GM23248 (cell line): ENCODE measurements at places on chromosomes 13 and 19. TPM values are rescaled to one million over a fixed set of nuclear protein-coding genes. Genes with fewer than 3 reads are reported as not detected.

The ZNF90 gene
- total RNA-seq, result 1.8 and 3.0 TPM in 2 replicates

The ZNF432 gene
- 4.8 and 10.4 TPM in 2 replicates for total RNA-seq

DNA sequence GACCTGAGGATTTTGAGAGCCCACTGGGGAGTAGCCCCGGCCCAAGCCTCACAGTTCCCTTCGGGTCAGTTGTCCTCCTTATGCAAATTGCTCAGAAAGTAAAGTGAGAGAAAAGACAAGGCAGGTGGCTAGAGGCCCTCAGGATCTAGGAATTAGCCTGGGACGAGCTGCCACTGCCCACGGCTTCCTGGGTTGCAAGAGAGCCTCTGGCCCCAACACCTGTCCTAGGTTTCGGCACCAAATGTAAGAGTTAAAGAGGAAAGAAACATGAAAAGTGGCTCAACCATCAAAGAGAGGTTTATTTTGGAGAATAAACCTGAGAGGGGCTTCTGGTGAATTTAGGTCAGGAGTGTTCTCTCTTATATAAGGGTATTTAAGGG lies 25.6 kb downstream of the TMEM255B start:
- DNase-seq, result no peak
- no peaks in the 10 kb centered on the region for H3K36me3 ChIP-seq
- H3K4me1 ChIP-seq, result peaks cover 13% of the 10 kb centered on the region
- no peak overlapping the region for H3K4me3 ChIP-seq

DNA sequence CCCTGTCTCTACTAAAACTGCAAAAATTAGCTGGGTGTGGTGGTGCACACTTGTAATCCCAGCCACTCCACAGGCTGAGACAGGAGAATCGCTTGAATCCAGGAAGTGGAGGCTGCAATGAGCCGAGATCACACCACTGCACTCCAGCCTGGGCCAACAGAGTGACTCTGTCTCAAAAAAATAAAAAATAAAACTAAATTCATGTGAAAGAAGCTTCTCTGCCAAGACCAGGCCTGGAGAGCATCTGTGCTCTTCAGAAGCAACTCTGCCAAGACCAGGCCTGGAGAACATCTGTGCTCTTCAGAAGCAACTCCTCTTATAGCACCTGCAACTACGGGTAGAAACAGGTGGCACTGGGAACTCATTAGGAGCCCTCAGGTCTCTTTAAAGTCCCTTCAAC lies 37.7 kb downstream of the CRYL1 start:
- DNase-seq, result no peak
- H3K36me3 ChIP-seq, result no peaks in the 10 kb centered on the region
- H3K4me1 ChIP-seq, result no peaks in the 10 kb centered on the region
- H3K27me3 ChIP-seq, result no peaks in the 10 kb centered on the region

DNA sequence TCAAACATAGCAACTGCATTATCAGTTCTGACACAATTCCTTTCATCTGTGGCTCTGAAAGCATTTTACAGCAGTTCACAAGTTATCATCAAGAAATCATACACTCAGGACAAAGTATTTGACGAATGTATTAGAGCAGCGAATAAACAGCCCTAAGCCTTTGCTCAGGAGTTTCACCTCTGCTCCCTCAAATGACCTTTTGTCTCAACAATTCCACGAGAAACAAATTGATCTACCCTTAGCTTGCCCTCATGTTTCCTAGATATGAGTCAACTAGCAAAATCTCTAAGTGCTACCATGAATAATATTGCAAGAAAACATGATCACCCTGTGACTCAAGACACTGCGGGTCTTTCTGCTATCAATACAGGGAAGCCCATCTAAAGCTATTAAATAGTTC lies 396.1 kb downstream of the EFNB2 start:
- no peak overlapping the region for H3K27ac ChIP-seq
- H3K4me3 ChIP-seq, result no peak overlapping the region
- no peaks in the 10 kb centered on the region for H3K36me3 ChIP-seq
- no peak for DNase-seq

- H3K4me3 ChIP-seq, result no peak overlapping the region
- no peaks in the 10 kb centered on the region for H3K4me1 ChIP-seq
- no peaks in the 10 kb centered on the region for H3K27me3 ChIP-seq
- DNase-seq, result no peak
- H3K27ac ChIP-seq, result no peak overlapping the region
Measured at GRCh38 chr13:81406639-81407292, 1065.8 kb upstream of the SPRY2 start.

- H3K27ac ChIP-seq, result no peak overlapping the region
- peak; percentile 25 for DNase-seq
- no peak overlapping the region for H3K4me3 ChIP-seq
- H3K4me1 ChIP-seq, result no peaks in the 10 kb centered on the region
Measured at GRCh38 chr13:41268764-41269163, 5.4 kb upstream of the MTRF1 start.
